ENCODE measurements at places on chromosomes 12 and 14. TPM values are rescaled to one million over a fixed set of nuclear protein-coding genes. Genes with fewer than 3 reads are reported as not detected.

DNA sequence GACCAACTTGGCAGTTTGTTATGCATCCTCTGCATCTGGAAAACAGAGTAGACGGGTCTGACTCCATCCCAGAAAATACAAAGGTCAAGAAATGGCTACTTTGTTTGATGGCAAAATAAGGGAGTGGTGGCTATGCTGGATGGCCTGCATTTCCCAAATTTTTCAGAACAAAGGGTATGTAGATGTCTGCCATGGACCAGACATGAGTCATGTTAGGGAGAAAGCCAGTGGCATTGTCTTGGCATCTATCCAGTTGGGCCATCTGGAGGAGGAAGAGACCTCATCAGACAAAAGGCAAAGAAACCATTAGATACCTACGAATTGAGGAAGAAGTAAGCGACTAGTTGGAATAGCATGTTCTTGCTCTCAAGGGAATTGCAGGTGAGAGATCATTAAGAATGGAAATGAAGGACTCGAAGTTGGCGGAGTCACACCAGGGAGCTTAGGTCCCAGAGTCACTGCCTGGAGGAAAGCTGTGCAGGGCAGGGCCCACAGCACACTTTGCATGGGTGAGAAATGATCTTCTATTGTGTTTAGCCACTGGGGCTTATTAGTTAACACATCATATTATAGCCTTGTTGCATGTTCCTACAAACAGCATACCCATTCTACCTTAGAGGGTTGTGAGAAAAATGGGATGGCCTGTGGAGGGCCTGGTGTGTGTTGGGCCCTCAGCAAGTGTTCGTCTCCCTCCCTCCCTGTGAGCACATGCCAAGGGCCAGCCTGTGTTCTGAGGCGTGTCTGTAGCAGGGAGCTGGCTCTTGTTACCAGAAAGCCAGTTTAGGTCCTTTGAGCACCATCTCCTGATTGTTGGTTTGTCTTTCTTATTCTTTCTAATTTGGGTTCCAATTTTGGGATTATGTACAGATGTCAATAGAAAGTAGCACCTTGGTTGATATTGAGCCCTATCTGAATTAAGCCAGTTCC is 119.4 kb downstream of the KTN1 start:
- DNase-seq: no peak
- no peaks in the 10 kb centered on the region for H3K4me1 ChIP-seq
- no peaks in the 10 kb centered on the region for H3K27me3 ChIP-seq
- H3K36me3 ChIP-seq: no peaks in the 10 kb centered on the region
- H3K27ac ChIP-seq: no peak overlapping the region

DNA sequence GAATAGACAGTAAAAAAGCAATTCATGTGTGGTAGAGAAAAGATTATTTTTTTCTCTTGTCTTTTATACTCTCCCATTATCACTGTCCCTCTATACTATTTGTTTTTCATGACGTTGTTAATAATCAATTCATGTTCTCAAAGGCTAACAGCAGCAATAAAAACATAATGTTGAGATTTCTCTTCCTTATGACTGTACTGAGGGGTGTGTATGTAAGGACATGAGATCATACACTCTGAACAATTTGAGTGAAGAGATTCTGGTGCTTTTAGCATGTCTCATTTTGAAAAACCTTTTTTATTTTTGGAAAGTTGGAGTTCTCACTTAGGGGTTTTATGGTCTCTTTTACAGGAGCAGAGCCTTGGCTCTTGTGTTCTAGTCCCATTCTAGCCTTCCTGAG is 3.8 kb upstream of the TSPAN8 start:
- H3K4me3 ChIP-seq: no peak overlapping the region
- no peaks in the 10 kb centered on the region for H3K4me1 ChIP-seq
- no peaks in the 10 kb centered on the region for H3K36me3 ChIP-seq
- no peak overlapping the region for H3K27ac ChIP-seq

- no peaks in the 10 kb centered on the region for H3K36me3 ChIP-seq
- H3K27ac ChIP-seq: no peak overlapping the region
- no peak overlapping the region for H3K4me3 ChIP-seq
- H3K4me1 ChIP-seq: peaks cover 16% of the 10 kb centered on the region
- no peak for DNase-seq
- H3K27me3 ChIP-seq: no peaks in the 10 kb centered on the region
Observed at GRCh38 chr12:46184798-46185595, 83.8 kb downstream of the SLC38A1 start.

- H3K36me3 ChIP-seq: no peaks in the 10 kb centered on the region
- peak; percentile 49 for DNase-seq
- no peak overlapping the region for H3K4me3 ChIP-seq
- no peaks in the 10 kb centered on the region for H3K27me3 ChIP-seq
- H3K27ac ChIP-seq: peak overlapping the region; percentile 77
- peaks cover 63% of the 10 kb centered on the region for H3K4me1 ChIP-seq
Observed at GRCh38 chr12:111775205-111776193, 8.8 kb downstream of the ALDH2 start.

- H3K4me1 ChIP-seq: no peaks in the 10 kb centered on the region
- H3K27ac ChIP-seq: no peak overlapping the region
- no peak for DNase-seq
- H3K4me3 ChIP-seq: no peak overlapping the region
Observed at GRCh38 chr12:21472197-21472823, 29.1 kb downstream of the RECQL start.

DNA sequence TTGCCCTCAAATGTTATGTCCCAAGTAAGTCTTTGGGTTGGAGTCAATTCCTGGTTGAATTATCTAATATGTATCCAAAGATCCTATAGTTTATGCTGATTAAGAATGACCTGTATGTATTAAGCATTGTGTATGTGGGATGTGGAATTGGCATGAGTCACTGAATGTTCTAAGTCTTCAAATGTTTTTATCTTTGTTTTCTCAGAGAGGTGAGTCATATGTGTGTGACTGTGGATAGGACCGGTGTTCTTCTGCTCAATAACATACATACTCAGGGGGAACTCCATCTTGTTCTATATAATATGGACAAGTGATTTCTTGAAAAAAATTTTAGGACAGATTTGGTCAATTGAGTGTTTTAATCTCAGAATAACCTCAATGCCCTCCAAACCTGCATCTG is 57.9 kb downstream of the NAV3 start:
- H3K4me3 ChIP-seq: no peak overlapping the region
- no peaks in the 10 kb centered on the region for H3K27me3 ChIP-seq
- no peak overlapping the region for H3K27ac ChIP-seq
- no peak for DNase-seq

The RDH12 gene
- total RNA-seq: not detected

The BATF gene
- 11.1 TPM for total RNA-seq

The SERPINA12 gene
- total RNA-seq: not detected

The OTOGL gene
- total RNA-seq: not detected
